ENCODE measurements at places on chromosomes 2 and 18.

DNA sequence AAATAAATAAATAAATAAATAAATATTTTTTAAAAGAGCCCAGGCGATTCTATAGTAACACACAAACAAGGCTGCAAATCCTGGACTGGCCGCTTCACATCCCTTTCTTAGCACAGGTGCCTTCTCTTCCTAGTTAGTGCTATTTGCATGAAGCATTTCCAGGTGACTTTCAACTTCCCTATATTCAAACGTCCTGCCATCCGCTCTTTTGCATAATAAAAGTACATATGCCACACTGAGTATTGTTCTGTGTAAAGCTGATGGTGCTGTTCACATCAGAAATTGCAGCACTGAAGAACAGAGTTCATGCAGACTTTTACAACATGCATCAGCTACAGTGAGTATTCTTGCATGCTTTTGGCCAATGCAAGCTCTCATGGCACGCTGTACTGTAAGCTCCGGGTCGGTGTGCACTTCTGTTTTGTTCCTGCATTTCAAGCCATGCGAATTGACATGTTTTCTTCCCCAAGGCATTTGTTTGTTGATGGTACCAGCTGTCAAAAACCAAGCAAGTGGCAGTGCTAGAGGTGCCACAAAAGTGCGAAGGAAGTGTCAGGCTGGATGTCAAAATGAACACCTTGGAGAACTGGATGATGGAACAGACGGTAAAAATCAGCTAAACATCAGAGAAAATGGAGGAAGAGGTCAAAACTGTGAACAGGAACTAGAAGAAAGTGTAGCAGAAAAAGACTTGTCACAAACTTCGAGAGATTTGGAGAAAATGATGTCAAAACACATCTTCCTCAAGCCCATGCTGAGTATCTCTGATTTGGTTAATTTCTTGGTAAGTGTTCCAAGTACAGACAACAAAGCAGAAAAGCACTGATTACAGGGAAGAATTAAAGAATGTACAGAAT, 25.5 kb upstream of the CEP68 start:
- no peak for DNase-seq

DNA sequence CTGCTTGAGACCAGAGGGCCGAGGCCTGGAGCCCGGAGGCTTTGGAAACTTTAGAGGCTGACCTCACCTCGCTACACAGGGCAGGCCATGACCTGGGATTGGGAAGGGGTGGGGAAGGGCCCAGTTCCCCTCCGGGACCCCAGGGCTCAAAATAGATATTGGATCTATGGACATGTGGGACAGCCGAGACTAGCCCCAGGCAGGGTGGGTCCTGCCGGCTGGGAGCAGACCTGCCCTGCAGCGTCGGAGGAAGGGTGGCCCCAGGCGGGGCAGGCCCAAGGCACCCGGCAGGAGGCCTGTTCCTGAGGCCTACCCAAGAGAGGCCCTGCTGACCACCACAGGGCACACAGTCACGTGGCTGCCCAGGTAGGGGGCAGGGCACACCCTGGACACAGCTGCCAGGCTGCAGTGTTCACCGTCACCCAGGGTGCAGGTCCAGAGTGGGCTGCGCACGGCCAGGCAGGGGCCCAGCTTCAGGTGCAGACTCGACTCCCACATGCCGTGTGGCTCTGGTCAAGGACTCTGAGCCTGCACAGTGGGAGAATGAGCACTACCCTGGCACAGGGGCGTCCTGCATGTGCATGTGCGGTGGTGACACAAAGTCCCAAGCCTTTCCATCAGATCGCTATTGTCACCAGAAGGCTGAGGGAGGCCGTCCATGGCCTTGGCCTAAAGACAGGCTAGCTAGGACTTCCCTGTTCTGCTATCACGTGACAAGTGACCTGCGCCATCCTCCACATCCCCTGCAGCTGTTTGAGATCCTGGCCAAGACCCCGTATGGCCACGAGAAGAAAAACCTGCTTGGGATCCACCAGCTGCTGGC, 13.2 kb downstream of the ANO7 start:
- no peak for DNase-seq

GRCh38 chr2:135202751-135203150, 150.7 kb downstream of the RAB3GAP1 start:
- no peak for DNase-seq

GRCh38 chr18:59571902-59572301, 125.3 kb downstream of the CCBE1 start:
- DNase-seq, result no peak

DNA sequence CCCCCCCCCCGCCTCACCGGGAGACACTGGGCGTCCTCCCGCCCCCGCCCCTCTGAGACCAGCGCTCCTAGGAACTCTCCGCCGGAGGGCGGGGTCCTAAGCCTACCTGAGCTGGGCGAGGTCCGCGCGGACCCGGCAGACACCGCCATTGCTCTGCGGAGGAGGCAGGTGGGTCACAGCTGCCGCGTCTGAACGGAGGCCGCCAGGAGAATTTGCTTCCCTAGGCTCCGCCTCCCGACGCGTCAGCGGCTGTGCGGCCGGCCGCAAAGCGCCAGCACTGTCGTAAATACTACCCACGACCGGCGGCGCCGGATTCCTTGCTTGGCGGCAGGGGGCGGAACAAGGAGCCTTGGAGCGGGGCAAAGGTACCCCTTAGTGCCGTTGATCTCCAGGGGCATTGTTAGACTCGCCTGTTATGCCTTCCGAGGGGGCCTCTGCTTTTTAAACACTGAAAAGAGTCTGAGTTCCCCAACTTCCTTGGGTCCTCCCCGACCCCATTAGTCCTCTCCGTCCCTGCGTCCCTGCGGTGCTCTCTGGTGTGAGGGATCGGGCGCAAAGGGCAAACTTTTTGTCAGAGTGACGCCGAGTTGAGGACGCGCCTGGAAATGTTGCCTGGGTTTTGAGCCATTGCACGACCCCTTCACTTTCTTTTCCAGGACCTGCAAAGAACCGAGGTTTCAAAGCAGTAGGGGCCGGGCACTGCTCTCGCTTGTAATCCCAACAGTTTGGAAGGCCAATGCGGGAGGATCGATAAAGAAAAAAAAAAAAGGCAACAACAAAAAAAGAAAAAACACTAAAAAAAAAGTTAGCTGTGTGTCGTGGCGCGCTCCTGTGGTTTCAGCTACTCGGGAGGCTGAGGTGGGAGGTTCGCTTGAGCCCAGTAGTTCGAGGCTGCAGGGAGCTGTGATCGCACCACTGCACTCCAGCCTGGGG, at the start of gene GGCX:
Gene GGCX (minus strand): TSS at position 214 of the 933 bp plus-strand sequence. CDS start 65 bp downstream, at position 149.
- DNase-seq, result peak; percentile 95
